ENCODE measurements at places on chromosomes 1 and 21.

GRCh38 chr1:7584157-7584556 lies 186.9 kb upstream of the VAMP3 start:
- no peak for DNase-seq

DNA sequence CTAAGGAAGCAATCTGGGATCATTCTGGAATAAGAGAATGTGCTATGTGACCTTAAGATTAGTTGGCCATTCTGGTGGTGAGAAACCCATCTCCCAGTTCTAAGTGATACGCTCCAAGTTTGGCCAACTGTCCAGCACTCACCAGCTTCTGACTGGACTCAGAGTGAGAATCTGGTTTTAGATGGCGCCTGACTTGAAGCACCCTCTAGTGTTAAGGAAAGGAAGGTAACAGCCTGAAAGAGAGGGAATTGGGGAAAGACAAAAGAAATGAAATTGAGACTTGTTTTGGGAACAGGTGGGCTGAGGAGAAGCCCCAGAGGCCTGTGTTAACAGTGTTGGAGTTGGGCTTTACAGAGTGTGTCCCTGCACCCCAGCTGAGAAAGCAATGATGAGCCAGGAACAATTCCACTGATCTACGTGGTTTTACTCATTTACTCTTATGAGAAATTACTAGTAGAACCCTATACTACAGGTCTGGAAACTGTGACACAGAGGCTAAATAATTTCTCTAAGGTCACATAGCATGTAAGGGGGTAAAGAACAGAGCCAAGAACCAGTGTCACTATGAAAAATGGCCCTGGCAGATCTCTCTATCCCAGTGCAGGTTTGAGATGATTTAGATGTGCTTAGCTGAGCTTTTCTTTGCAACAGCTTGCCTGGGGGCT lies 9.3 kb upstream of the FCAMR start:
- DNase-seq, result no peak

- DNase-seq, result no peak
Measured at GRCh38 chr1:22387919-22388580, 63.6 kb upstream of the ZBTB40 start.

GRCh38 chr1:192904438-192904895 lies 95.6 kb downstream of the RGS2 start:
- no peak for DNase-seq

- DNase-seq, result no peak
Measured at GRCh38 chr1:24946861-24947658, 17.0 kb upstream of the RUNX3 start.

- no peak for DNase-seq
Measured at GRCh38 chr1:164774413-164774812, 215.4 kb downstream of the PBX1 start.

DNA sequence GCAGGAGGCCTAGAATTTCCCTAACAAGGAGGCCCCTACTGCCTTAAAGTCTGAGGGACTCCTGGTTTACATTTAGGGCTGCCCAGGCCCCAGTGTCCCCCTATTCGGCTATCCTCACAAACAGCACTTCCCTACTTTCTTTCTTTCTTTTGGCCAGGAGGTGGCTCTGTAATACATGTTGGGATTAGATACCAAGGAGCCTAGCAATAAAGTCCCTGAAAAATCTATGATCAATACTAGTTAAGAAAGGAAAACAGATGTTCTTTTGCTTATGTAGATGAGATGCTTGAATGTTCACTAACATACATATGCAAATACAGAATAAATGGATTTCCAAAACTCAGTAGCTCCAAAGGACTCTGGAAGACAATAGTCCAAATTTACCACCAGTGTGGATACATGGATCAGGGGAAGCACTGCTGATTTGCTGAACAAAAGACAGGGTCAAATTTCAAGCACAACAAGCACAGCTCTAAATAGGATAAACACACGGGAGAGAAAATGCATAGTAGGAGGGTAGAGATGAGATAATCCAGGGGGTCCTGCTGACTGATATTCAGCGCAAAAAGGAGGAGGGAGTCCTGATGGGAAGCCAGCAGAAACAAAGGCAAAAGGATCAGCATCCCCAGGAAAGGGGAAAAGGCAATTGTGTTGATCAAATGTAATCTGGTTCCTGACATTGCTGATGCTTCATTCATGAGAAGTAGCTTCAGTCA lies 240.0 kb downstream of the NUF2 start:
- DNase-seq, result peak; percentile 24

- DNase-seq, result no peak
Measured at GRCh38 chr21:41429305-41429704, 3.3 kb downstream of the MX1 start.

DNA sequence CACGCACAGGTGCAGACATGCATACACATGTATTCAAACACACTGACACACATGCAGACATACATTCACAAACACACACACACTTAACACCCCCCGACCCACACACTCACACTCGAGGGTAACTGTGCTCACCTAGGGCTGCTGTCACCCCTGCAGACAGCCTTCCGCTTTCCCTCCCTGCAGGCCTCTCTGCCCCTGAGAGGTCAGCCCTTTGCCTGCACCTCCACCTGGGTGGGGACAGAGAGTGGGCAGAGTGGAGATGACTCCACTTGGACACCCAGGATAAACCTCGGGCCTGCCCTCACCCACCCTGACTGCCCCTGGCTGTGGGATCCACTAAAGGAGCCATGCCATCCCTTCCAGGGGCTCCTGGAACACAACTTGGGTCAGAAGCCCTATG lies 264.3 kb downstream of the PTPRU start:
- no peak for DNase-seq
